Large intestine (tissue), 12 donors: ENCODE measurements at places on chromosomes 7 and 10.

DNA sequence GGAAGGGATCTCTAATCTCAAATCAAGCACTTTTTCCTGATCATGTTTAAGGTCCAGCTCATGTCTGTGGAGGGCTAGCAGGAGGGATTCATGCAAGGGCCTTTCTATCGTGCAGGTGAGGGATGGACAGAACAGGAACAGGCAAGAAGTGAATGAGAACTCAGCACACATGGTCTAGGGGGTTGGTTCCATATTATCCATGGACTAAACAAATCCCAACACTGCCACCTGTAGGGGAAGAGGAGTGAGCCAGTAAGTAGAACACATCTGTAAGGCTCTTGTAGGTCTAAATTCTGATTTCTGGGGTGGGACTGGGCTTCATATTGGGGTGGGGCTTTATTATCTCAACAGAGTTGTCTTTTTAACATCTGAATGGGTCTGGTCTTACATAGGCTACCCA lies 138.0 kb upstream of the TARP start:
- no peak for DNase-seq

DNA sequence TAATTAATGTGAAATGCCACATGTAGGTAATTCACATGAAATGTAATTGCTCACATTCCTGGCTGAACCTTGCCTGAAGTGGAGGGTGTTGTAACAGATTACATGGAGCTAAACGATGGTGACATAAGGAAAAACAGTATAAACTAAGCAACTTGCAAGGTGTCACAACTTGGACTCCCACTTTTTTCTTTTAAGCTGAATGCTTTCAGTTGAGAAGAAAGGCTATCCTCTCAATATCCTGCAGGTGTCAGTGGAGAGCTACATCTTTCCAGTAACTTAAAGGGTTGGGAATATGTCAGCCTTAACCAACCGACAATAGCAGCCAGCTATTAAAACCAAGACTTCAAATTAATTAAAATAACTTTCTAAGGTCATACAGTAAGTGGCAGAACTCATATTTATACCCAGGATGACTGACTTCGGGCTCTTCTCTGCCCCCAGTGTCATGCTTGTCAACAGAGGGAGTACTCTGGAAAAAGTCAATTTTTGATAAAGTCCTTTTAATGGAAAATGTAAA lies 33.7 kb downstream of the NRBF2 start:
- DNase-seq = peak; percentile 81

DNA sequence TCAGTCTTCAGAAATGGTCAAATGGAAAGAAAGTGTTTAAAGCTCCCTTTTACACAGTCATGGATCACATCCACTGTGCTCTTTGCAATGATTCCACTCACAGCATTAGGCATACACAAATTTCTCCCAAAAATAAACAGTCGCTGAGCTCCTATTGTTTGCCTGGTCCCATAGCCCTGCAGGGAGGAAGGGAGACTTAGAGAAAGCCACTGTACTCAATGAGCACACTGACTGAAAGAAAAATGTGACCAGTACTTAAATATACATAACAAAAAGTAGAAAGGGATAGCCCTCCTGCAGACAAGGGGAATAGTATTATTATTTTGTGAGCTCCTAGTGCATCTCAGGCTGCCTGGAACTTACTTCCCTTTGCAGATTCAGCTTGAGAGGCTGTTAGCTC lies 853.2 kb downstream of the GRID1 start:
- no peak for DNase-seq

- DNase-seq = no peak
Measured at GRCh38 chr7:152751449-152752141, 8.0 kb upstream of the ACTR3B start.

DNA sequence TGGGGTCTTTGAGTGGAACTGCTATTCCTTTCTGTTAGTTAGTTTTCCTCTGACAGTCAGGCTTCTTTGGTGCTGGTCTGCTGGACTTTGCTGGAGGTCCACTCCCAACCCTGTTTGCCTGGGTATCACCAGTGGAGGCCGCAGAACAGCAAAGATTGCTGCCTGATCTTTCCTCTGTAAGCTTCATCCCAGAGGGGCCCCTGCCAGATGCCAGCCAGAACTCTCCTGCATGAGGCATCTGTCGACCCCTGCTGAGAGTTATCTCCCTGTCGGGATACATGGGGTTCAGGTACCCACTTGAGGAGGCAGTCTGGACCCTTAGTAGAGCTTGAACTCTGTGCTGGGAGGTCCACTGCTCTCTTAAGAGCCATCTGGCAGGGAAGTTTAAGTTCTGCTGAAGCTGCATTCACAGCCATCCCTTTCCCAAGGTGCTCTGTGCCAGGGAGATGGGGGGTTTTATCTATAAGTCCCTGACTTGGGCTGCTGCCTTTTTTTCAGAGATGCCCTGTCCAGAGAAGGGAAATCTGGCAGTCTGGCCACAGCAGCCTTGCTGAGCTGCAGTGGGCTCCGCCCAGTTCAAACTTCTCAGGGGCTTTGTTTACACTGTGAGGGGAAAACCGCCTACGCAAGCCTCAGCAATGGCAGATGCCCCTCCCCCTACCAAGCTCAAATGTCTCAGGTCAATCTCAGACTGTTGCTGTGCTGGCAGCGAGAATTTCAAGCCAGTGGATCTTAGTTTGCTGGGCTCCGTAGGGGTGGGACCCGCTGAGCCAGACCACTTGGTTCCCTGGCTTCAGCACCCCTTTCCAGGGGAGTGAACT lies 89.7 kb upstream of the CDK6 start:
- peak; percentile 9 for DNase-seq
